ENCODE measurements at places on chromosomes 4 and X. TPM values are rescaled to one million over a fixed set of nuclear protein-coding genes. Genes with fewer than 3 reads are reported as not detected.

- DNase-seq, result no peak
- H3K4me1 ChIP-seq, result no peaks in the 10 kb centered on the region
- H3K27me3 ChIP-seq, result no peaks in the 10 kb centered on the region
- no peaks in the 10 kb centered on the region for H3K36me3 ChIP-seq
- no peak overlapping the region for H3K4me3 ChIP-seq
Observed at GRCh38 chr4:2809610-2810180, 16.8 kb downstream of the SH3BP2 start.

DNA sequence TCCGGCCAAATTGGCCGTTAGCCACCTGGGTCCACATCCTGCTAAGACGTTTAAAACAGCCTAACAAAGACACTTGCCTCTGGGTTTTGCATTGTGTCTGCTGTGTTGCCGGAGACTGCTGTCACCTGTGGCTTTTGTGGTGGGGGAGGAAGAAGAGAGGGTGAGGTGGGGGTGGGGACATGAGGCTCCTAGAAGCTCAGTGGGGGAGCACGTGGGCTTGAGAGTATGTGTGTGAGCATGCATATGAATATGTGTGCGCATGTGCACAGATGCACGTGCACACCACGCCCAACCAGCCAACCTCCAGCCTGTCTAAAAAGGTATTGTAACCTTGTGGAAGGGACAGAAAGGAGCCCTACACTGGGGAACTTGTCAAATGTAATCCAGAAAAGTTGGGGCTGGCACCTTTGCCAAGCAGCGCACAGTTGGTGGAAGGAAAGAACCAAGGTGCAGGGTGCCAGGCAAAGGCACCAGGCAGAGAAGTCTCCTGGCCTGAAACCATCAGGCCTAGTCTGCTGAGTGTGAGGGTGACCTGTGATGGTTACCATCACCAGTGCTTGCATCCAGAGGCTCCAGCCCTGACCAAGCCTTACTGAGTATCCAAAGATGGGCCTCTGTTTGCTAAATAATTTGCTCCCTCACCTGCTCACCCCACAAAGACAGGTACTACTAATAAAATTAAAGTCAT is 10.1 kb upstream of the SASH3 start:
- H3K4me3 ChIP-seq, result no peak overlapping the region
- no peaks in the 10 kb centered on the region for H3K36me3 ChIP-seq
- H3K27me3 ChIP-seq, result no peaks in the 10 kb centered on the region
- DNase-seq, result no peak

- H3K27me3 ChIP-seq, result no peaks in the 10 kb centered on the region
- no peak overlapping the region for H3K27ac ChIP-seq
- H3K36me3 ChIP-seq, result no peaks in the 10 kb centered on the region
- H3K4me3 ChIP-seq, result no peak overlapping the region
- no peak for DNase-seq
Observed at GRCh38 chr4:169338241-169338640, 67.5 kb upstream of the SH3RF1 start.

- no peak for DNase-seq
- no peak overlapping the region for H3K4me3 ChIP-seq
- no peak overlapping the region for H3K27ac ChIP-seq
- H3K27me3 ChIP-seq, result no peaks in the 10 kb centered on the region
- no peaks in the 10 kb centered on the region for H3K36me3 ChIP-seq
Observed at GRCh38 chr4:101279377-101279871, 67.9 kb downstream of the PPP3CA start.

- no peaks in the 10 kb centered on the region for H3K27me3 ChIP-seq
- H3K4me1 ChIP-seq, result no peaks in the 10 kb centered on the region
- peak overlapping the region; percentile 37 for H3K4me3 ChIP-seq
- no peak for DNase-seq
Observed at GRCh38 chrX:40154853-40155588, 57.3 kb upstream of the BCOR start.

- H3K27ac ChIP-seq, result no peak overlapping the region
- H3K4me1 ChIP-seq, result no peaks in the 10 kb centered on the region
- H3K4me3 ChIP-seq, result no peak overlapping the region
- DNase-seq, result no peak
Observed at GRCh38 chrX:98338544-98338943, 1454.8 kb downstream of the RPA4 start.

GRCh38 chr4:108175966-108176365 is 7.2 kb upstream of the LEF1 start:
- no peak overlapping the region for H3K4me3 ChIP-seq
- H3K36me3 ChIP-seq, result no peaks in the 10 kb centered on the region
- no peak overlapping the region for H3K27ac ChIP-seq
- DNase-seq, result no peak

- H3K4me3 ChIP-seq, result peak overlapping the region; percentile 98
- no peaks in the 10 kb centered on the region for H3K27me3 ChIP-seq
Observed at GRCh38 chr4:184475498-184475897, 1.1 kb upstream of the IRF2 start.

- H3K4me3 ChIP-seq, result no peak overlapping the region
- H3K4me1 ChIP-seq, result peaks cover 9% of the 10 kb centered on the region
- H3K27ac ChIP-seq, result peak overlapping the region; percentile 89
- DNase-seq, result peak; percentile 62
Observed at GRCh38 chr4:6687947-6688878, 5.5 kb upstream of the S100P start.

DNA sequence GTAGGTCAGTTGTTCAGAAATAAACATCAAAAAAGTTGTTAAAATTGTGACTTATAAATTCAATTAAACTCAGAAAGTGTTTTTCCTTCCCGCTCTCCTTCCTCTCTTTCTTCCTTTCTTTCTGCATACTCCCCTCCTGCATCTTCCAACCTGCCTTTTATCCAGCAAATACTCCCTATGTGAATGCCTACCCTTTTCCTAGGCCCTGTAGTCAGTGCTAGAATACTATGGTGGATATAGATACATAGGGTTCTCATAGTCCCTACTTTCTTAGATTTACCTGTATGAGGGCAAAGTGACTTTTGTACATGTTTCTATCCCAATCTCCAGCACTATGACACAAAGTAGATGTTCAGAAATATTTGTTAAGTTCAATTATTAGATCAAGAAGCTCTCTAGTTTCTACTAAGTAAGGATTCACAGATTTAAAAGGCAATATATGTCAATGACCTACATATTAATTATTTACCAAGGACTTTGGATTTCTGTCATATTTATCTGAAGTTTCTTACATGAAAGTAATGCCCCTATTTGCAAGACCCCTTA is 732 bp downstream of the SULT1E1 start:
- H3K36me3 ChIP-seq, result no peaks in the 10 kb centered on the region
- no peaks in the 10 kb centered on the region for H3K4me1 ChIP-seq
- H3K27me3 ChIP-seq, result no peaks in the 10 kb centered on the region
- no peak for DNase-seq
- H3K4me3 ChIP-seq, result no peak overlapping the region

DNA sequence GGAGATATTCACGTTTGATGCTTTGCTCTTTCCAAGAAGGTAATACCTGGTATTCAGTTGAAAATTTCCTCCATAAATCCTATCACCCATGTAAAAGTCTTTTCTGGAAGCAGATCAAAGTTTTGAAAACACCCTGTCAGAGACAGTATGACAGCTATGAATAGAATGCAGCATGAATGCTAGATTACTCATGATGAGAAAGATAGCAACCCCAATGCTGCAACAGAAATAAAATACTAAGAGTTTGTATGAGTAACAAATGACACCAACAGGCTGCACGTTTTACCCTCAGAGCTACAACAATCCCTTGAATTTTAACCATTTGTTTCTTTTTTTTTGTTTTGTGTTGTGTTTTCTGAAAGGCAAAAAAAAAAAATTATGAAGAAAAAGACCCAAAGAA is 108.6 kb downstream of the ARHGAP6 start:
- no peaks in the 10 kb centered on the region for H3K4me1 ChIP-seq
- H3K4me3 ChIP-seq, result no peak overlapping the region
- no peak for DNase-seq
- peaks cover 3% of the 10 kb centered on the region for H3K27me3 ChIP-seq
- H3K27ac ChIP-seq, result no peak overlapping the region

GRCh38 chr4:7518871-7519637 is 84.3 kb upstream of the PSAPL1 start:
- no peak for DNase-seq
- no peak overlapping the region for H3K4me3 ChIP-seq
- no peaks in the 10 kb centered on the region for H3K36me3 ChIP-seq
- H3K27ac ChIP-seq, result no peak overlapping the region

- no peak overlapping the region for H3K4me3 ChIP-seq
- H3K4me1 ChIP-seq, result no peaks in the 10 kb centered on the region
- H3K27me3 ChIP-seq, result no peaks in the 10 kb centered on the region
- no peaks in the 10 kb centered on the region for H3K36me3 ChIP-seq
- H3K27ac ChIP-seq, result no peak overlapping the region
- DNase-seq, result no peak
Observed at GRCh38 chr4:23500894-23501449, 388.9 kb downstream of the PPARGC1A start.

DNA sequence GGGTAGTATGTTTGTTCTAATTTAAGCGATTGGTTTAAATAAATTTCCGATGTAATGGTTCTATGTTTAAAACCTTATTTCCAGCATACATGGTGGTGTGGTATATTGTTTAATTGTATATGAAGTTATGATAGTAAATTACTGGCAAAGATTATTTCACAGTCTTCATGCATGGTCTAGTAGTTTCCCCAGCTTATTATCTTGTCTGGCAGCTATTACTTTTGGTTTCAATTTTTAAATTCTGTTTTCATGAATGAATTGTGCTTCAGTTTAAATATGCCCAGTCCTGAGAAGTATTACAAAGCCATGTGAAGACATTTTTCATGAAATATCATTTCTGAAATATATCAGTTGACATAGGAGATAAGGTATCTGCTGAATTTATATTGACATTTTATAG is 6.3 kb downstream of the ALG13 start:
- no peaks in the 10 kb centered on the region for H3K27me3 ChIP-seq
- no peak for DNase-seq
- no peak overlapping the region for H3K4me3 ChIP-seq
- H3K27ac ChIP-seq, result no peak overlapping the region
- no peaks in the 10 kb centered on the region for H3K36me3 ChIP-seq

DNA sequence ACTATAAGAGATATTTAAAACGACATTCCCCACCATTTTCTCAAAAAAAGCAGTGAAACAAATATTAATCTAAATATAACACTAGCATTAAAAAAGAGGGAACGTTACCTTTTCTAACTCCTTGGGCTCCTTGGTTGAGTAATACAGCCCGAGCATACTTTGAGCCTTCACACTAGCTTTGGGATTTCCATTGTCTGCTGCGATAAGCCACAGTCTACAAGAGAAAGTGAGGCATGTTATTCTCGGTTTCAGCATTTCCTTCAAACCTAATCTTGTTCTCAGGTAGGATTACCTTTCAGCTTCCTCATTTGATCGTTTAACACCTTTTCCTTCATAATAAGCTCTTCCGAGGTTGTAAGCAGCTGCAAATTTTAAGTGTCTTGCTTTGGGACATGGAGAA is 21.7 kb downstream of the LRP2BP start:
- no peak overlapping the region for H3K4me3 ChIP-seq
- no peaks in the 10 kb centered on the region for H3K36me3 ChIP-seq
- H3K27me3 ChIP-seq, result no peaks in the 10 kb centered on the region
- no peaks in the 10 kb centered on the region for H3K4me1 ChIP-seq
- no peak for DNase-seq

DNA sequence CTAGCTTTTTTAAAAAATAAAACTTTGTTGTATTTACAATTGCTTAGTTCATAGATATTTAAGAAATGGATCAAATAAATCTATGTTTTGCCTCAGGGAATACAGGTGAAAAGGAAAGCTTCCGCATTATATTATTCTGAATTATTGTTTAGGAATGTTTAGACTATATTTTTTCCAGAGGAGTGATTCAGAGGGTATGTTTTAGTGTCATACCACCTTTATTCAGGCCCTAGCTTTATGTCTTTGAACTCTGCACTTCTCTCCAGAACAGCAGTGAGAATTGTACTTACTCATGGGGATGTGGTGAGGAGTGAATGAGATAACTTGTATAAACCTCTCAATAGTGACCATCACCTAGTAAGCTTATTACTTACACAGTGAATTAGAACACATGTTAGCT is 14.0 kb downstream of the SLIT2 start:
- H3K4me1 ChIP-seq, result no peaks in the 10 kb centered on the region
- no peak overlapping the region for H3K4me3 ChIP-seq
- H3K27ac ChIP-seq, result no peak overlapping the region
- H3K27me3 ChIP-seq, result no peaks in the 10 kb centered on the region

DNA sequence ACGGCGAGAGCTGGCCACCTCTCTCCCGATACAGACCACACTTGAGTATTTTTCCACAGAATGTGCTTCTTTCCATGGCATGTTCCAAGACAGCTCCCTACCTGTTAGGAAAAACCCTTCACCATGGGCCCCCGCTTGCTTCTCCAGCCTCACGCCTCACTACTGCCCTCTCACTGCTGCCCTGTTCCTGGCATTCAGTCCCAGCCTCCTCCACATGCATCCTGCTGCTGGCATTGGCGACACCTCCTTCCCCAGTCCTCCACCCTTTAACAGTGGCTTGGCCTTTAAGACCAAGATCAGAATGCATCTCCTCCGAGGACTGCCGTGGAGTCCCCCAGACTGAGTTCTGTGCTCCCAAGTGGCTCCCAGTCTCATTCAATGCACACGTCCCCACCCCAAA is 10.7 kb downstream of the PNMA6F start:
- peaks cover 57% of the 10 kb centered on the region for H3K27me3 ChIP-seq
- H3K4me3 ChIP-seq, result no peak overlapping the region
- H3K36me3 ChIP-seq, result no peaks in the 10 kb centered on the region
- no peak overlapping the region for H3K27ac ChIP-seq
- H3K4me1 ChIP-seq, result no peaks in the 10 kb centered on the region

DNA sequence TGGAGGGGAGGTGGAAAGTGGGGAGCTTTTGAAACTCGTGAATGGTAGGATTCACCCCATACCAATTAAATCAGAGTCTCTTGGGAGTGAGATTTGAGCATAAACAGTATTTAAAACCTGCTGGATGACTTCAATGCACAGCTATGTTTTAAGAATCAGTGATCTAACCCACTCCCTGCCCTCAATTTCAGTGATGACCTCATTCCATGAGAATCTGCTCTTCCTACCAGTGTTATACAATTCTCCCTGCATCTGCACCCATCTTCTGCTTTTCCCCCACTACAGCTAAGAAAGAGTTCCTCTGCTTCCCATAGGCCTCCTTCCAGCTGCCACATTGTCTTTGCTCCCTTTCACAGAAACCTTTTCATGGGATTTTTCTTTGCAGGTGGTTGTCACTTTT is 18.3 kb upstream of the H2AZ1 start:
- no peak overlapping the region for H3K27ac ChIP-seq
- no peak overlapping the region for H3K4me3 ChIP-seq
- no peaks in the 10 kb centered on the region for H3K27me3 ChIP-seq
- no peaks in the 10 kb centered on the region for H3K36me3 ChIP-seq
- DNase-seq, result no peak

GRCh38 chrX:103823591-103823990 is 8.5 kb downstream of the RAB9B start:
- H3K4me1 ChIP-seq, result no peaks in the 10 kb centered on the region
- no peak for DNase-seq
- peaks cover 26% of the 10 kb centered on the region for H3K27me3 ChIP-seq

PPEF2 gene
- total RNA-seq, result 0.33 TPM

PGM2 gene
- total RNA-seq, result 26.2 TPM

PABPC1L2B gene
- not detected for total RNA-seq

CORIN gene
- total RNA-seq, result 6.4 TPM

MRFAP1L1 gene
- total RNA-seq, result 48.0 TPM

STOX2 gene
- 11.2 TPM for total RNA-seq

VCX2 gene
- total RNA-seq, result not detected

SASH3 gene
- total RNA-seq, result 10.0 TPM

FNIP2 gene
- 55.2 TPM for total RNA-seq

TMEM31 gene
- total RNA-seq, result not detected

Measured in breast epithelium (tissue), 4 donors.